ENCODE measurements at places on chromosomes 7 and 10.

GRCh38 chr10:58661336-58661735, 148.7 kb downstream of the BICC1 start:
- DNase-seq = no peak

DNA sequence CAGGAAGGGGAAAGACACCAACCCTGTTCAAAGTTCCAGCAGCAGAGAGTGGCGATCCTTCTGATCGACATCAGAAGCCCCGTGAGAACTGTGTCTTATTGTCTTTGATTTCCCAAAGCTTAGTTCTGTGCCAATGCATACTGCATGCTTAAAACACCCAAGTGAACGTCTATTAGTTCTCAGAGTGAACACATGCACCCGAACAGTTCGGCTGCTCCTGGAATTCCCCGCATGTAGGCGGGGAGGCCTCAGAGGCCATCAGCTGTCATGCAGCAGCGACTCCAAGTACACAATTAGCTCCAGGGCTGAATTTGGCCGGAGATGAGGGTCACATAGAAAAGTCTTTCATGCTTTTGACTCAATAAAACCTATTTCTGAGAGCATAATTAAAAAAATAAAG, 276.9 kb downstream of the ZMYND11 start:
- DNase-seq = peak; percentile 50

DNA sequence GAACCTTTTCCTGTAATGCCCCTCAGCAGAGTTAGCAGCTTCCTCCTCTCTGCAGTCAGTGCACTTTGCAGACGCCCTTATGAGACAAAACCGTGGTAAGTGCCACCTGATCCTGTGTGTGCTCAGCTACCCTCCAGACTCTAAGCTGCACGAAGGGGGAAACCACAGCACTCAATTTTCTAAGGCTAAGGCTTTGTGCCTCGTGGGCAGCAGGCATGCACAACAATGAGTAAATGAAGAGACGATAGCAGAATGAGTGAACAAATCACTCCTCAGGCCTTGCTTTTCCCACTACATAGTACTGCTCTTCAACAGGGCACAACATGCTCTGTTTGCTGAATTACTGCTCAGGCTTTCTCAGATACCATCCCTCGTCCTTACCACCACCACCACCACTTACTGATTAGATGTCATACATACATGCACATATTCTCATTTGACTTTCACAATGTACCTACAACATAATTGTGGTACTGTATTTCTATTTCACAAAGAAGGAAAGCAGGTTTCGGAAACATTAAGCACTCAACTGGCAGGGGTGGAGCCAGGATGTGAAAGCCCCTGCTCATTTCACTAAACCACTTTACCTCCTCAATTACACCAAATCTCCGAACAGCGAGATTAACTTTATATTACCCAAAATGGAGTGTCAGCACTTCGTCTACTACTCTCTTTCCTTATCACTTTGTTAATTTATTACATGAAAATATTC, 85.4 kb downstream of the ICA1 start:
- peak; percentile 94 for DNase-seq

- DNase-seq = no peak
Measured at GRCh38 chr7:80218723-80219122, 84.1 kb downstream of the GNAI1 start.

- DNase-seq = peak; percentile 18
Measured at GRCh38 chr7:30727061-30727945, 24.6 kb upstream of the INMT start.

DNA sequence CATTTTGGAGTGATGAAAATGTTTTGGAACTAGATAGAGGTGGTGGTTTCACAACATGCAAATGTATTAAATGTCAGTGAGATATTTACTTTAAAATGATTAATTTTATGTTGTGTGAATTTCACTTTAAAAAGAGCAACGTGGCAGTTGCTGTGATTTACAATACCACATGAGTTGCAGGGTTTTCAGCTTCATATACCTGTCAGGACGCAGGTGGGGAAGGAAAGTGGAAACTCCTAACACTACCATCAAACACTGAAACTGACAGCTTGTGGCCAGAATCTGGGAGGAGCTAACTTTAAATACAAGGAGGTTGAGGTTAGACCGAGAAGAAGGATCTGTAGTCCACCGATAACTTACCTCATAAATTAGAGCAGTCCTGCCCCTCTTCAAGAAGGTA, 168.9 kb upstream of the TMEM72 start:
- DNase-seq = no peak

GRCh38 chr10:128985036-128985435, 482.0 kb upstream of the MGMT start:
- DNase-seq = no peak

- DNase-seq = no peak
Measured at GRCh38 chr7:51242007-51242691, 74.5 kb downstream of the COBL start.

- no peak for DNase-seq
Measured at GRCh38 chr7:120467676-120468075, 194.7 kb downstream of the KCND2 start.

DNA sequence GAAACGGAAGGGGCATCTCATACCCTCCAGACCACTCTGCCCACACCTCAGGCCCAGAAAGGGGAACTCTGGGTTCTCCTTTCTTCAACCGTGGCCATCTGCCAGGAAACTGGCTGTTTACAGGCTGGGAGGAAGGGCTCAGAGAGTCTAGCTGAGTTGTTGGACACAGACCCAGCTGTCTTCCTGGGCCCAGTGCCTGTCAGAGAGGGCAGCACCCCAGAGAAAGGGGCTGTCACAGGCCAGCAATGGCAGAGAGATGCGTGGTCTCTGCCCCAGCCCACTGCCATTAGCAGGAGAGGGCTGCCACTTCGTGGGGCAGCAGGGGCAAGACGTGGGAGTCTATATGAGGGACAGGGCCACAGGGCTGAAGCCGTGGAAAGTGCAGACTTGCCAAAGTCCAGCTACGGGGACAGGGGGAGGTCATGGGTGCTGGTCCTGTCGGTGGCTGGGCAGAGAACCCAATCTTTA, 11.0 kb downstream of the GRID1 start:
- no peak for DNase-seq

DNA sequence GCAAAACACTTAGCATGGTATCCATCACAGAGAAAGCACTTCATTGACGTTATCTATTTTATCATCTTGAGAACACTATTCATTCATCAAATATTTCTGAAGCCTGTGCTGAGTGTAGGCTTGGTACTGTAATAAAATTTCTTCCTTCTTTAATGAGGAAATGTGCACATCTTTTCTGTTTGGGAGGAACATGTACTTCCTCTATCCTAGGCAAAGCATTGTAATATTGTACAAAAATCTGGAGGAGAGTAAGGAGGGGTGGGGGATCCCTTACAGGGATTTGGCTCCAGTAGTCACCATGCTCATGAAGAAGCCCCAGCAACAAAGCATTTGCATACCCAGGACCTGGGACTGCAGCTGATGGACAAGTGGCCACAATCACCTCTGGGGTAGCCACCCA, 39.9 kb upstream of the SORCS3 start:
- DNase-seq = no peak

GRCh38 chr10:73819081-73819480, 7.7 kb upstream of the NDST2 start:
- no peak for DNase-seq

DNA sequence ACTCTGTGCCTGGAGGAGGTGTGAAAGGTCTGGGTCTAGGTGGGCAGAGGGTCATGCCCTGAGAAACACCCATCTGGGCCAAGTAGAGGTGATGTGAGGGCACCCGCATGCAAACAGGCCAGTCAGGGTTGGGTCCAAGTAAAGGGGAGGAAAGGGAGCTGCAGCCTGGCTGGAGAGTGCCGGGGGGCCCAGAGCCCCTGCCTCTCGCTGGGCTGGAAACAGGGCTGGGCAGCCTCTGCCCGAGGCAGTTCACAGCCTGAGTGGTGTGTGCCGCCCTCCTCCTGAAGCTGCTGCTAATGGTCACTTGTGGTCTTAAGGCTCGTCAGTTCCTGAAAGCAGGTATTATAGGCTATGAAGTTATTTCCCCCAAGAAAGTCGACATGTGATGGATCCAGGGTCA, 7.3 kb downstream of the CYP2E1 start:
- DNase-seq = no peak

DNA sequence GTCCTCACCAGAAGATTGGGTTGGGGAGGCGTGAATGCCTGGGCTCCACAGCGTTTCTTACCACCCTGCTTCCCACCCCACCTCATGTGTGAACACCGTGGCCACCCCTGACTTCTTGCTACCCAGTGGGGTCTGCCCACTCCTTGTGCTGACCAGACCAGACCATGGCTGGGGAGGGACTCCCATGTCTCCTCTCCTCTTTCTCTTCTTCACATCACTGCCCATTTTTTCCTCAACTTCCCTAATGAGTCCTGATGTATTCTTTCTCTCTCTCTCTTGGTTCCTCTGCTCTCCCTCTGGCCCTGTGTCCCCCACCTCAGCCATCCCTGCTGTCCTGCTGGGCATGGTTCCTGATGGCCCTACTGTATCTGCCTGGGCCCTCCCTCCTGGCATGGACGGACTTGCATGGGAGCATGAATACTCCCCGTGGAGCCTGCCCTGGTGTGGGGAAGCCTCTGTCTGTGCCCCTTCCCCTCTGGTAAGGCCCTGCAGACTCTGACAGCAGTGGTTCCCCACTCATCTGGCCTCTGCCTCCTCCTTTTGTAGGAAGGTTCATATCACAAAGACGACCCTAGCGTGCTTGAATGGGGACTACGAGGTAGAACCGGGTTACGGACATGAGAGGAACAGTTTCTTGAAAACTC, 85.5 kb downstream of the ADCY1 start:
- DNase-seq = no peak

GRCh38 chr10:25338271-25338670, 163.5 kb downstream of the GPR158 start:
- DNase-seq = no peak

GRCh38 chr10:76435157-76435556, 1003.7 kb downstream of the LRMDA start:
- no peak for DNase-seq

- DNase-seq = no peak
Measured at GRCh38 chr10:70615211-70615610, 12.7 kb upstream of the PRF1 start.

DNA sequence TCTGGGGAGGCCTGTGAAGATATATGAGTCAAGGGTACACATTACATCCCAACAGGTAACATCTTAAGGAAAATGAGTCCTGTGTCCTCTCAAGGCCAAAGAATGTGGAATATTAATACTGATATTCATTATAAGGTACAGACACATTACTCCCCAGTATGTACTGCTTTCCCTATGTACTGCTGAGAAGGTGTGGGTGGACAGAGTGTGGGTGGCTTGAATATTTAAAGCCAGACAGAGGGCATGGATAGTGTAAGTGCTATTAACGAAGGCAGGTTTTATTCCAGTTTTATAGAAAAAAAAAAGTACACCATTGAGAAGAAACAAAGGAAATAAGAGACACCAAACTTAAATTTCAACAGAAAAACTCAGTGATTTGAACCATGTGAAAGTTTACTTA, 1054.4 kb downstream of the XPNPEP1 start:
- no peak for DNase-seq

DNA sequence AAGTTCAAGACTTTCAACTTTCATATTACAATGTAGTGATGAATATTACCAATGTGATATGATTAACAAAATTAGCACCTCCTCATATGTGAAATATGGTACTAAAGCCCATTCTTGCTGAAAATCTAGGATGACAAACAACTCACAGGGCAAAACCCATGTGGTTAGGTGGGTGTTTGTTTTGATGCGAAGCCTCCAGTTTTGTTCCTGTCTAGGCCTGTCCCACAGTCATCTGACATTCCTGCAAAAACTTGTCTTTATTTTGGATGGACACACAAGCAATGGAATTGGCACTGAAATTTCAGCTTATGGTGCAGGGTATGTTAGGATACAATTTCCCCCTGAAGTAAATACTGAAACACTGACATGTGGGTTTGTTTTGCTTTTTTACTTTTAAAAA, 95.3 kb downstream of the PARD3 start:
- no peak for DNase-seq

GRCh38 chr7:155342313-155342712, 44.6 kb downstream of the INSIG1 start:
- no peak for DNase-seq

DNA sequence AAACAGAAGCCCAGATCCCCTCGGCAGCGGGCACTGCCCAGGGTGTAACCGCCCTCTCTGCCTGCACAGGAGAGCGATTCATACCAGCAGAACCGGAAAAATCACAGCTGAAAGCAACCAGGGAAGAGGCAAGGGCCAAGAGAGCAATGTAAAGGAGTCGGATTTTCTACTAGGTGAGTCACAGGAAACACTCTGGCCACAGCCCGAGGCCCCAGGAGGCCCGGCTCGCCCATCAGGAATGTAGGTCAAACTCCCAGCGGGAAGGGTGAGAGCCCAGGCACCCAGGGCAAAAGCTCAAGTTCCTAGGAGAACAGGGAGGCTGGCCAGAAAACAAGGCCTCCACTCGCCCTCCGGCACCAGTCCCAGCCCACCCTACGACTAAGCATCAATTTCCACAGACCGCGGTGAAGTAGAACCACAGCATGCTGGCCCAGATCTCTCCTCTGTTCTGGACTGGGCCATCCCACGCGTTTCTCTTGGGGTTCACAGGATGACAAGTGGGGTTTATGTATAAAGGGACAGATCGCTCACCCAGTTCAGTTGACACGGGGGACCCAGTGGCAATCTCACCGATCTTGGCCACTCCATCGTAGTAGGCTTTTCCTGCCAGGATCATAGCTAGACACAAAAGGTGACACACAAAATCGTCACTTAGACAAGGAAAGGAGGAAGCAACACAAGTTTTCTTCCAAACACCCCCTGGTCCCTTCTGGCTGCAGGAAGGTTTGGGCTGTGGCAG, 46.2 kb downstream of the BAIAP2L1 start:
- DNase-seq = no peak

GRCh38 chr7:76333511-76334101, 25.2 kb downstream of the YWHAG start:
- DNase-seq = no peak

- DNase-seq = no peak
Measured at GRCh38 chr10:84891631-84892030, 563.2 kb downstream of the CCSER2 start.

DNA sequence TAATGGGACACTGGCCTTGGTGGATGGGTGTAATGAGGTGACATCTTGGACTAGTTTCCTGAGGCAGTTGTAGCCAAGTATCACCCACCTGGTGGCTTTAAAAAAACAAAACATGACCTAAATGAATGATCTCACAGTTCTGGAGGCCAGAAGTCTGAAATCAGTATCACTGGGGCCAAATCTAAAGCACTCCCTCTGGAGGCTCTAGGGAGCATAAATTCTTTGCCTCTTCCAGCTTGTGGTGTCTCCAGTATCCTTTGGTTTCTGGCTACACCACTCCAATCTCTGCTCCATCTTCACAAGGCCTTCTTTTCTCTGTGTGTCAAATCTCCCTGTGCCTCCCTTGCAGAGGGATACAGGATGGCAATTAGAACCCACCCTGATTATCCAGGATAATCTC, 342.9 kb downstream of the CALN1 start:
- no peak for DNase-seq

DNA sequence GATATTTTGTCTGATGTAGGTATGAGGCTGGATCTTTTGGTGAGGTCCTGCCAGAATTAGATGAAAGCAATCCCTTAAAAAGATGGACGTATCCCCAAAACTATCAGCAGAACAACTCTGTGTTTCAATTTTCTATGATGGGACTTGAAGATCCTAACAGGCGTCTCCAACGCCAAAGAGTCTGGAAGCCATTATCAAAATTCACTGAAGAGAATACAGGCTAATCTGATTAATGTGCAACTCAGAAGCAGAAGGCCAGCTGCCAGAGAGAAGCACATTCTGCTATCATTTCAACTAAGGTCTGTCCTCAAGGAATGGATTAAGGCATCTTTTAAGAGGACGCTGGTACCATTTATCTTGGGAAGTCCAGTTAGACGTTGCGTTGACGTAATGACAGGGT, 119.7 kb downstream of the FGFR2 start:
- DNase-seq = no peak
